ENCODE measurements at places on chromosomes 1 and 21.

DNA sequence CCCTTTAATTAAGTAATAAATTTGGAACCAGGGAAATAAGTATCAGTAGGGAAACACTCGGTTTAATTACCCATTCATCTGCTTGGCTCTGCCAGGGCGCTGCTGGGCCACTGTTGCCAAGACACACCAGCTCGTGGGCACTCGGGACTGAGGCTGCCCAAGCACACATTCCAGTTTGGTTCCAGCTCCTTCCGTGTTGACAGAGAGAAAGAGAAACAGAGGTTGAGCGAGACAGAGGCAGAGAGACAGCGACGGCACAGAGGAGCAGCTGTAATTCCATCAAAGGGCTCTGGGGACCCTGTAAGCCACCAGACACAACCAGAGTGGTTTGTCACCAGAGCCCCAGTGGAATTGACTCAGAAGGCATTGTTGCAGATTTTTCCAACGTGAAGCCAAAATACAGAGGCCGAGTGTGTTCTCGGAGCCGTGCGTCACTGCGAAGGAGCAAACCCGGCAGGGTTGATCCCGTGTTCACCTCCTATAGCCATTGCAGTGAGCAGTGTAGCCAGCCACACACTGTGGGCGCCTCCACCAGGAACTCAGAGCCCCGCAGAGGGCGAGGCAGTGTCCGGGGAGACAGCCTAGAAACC lies 33.5 kb downstream of the SYF2 start:
- no peak for DNase-seq

- DNase-seq, result no peak
Measured at GRCh38 chr1:181312946-181313345, 170.4 kb upstream of the CACNA1E start.

DNA sequence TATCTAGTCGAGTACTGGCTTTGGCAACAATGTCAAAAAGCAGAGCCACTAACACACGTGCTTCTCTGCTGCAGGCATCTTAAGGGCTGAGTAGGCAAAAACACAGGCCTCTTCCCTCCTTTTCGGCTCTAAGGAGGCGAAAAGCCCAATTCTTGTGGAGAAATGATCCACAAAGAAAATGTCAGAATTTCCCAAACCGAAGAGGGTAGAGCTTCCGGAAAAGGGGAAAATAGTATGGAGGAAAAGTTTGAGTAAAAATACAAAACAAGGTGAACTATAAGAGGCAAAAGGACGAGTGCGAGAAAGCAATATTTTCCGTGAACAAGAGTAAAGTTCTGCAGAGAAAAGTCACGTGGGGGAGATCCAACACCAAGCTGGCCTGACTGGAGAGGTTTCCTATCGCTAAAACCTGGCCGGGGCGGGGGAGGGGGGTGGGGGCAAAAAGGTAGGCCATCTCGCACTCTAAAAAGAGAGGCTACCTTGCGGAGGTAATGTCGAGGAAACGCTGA lies 551 bp downstream of the ZRANB2 start:
- DNase-seq, result no peak

- no peak for DNase-seq
Measured at GRCh38 chr1:41713557-41714327, 205.0 kb downstream of the HIVEP3 start.

DNA sequence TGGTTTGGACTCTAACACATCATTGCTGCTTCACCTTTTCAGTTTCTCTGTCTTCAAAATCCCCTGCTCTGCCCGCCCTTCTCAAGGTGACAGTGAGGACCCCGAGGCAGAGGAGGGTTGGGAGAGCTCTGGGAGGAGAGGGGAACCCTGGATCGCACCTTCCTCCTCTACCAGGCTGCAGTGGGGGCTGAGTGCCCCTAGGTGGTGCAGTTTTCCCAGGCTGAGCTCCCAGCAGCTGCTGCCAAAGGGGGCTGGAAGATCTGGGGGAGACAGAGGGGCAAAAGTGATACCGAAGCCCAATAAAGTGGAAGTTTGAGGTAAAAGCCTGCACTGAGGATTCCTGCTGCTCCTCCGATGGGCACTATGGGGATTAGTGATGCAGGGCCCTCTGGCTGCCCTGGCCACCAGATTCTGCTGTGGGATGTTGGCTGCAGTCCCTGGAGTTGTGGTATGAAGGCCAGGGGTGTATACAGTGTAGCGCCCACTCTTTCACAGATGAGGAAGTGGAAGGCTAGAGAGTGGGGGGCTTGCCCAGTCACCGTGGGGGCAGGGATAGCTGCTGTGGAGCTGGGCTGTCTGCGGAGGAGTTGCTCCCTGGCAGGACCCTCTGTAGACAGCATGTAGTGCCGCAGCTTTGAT lies 40.7 kb upstream of the SCMH1 start:
- DNase-seq, result peak; percentile 88

DNA sequence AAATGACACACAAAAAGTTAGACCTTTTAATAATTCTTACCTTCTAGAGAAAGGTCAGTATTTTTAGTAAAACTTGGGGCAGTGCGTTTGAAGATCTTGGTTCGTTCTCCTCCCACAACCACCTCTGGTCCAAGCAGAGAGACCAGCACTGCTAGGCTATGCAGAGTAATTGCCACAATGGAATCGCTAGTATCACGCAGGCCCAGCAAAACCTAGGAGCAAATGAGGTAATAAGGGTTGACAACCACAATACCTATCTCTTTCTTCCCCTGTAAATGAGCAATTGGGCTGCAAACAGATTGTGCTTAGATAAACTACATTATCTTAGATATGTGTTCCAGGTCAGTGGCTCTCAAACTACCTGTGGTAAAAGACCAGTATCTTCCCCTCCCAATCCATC lies 34.7 kb downstream of the SCYL3 start:
- DNase-seq, result no peak

GRCh38 chr1:235403593-235403992 lies 36.4 kb downstream of the TBCE start:
- no peak for DNase-seq

All from NCI-H748 treated with DMSO at 0.1 percent for 48 hours (cell line).